ENCODE measurements at places on chromosomes 3 and 15.
A peak's percentile ranks its signal among the peaks of the same experiment; 100 is the strongest.

DNA sequence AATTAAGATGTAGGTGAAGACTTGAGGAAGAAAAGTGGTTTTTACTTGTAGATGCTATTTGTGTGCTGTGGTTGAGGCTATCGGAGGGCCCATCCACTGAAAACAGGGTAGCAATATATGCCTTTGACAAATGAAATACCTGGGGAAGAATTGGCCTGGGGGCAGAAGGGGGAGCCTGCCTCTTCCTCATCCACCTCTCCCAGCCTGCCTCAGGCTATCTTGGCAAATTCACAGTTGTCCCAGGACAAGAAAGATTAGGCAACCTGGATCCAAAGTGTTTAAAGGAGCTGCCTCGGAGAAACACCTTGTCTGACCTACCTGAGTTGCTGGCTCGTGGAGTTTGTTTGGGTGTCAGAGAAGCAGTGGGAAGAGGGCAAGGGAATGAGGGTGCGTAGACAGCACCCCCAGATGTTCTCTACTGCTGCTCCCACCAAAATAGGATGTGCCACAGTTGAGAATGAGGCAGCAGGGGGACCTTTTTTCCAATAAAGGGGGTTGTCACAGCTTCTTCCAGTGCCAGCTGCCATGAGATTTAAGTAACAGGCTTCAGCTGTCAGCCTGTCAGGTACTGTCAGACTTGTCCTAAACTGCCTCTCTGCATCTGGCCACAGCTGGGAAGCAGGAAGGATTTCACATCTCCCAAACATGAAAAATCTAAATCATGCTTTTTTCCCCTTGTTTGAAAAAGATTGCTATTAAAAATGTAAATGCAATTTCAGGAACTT, 9.2 kb downstream of the PLEKHO2 start:
- DNase-seq, result no peak

DNA sequence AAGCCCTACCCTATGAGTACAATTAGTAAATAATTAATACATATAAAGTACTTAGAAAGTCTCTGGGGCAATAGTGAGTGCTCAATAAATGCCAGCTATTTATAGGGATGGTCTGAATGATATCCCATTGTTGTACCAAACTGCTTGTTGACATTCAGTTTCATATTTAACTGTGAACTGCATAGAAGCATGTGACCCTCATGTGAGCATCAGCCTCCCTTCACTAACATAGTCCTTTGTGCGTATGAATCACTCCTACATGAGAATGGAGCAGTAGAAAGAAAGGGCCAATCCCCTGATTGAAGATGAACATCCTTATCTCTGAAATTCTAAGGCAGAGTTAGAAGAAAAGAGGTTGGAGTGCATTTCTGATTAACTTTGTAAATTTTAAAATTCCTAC, 68.7 kb upstream of the ATP10A start:
- no peak for DNase-seq

- DNase-seq, result no peak
Observed at GRCh38 chr3:162072656-162073164, 576.1 kb downstream of the OTOL1 start.

DNA sequence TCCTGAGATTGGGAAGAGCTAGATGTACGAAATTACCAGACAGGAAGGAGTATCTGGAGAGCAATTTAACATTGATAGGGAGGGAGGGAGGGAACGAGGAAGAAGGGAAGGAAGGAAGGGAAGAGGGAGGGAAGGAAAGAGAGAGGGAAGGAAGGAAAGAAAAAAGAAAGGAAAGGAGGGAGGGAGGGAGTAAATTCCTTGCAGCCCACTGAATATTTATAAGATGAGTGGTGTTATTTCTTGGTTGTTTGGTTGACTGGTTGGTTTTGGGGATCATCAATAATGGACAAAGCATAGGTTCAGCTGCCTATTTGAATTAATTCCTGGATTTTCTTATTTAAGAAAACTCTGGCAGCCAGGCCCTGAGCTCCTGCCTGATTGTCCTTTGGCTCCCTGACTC, 15.5 kb upstream of the TSEN2 start:
- DNase-seq, result no peak

DNA sequence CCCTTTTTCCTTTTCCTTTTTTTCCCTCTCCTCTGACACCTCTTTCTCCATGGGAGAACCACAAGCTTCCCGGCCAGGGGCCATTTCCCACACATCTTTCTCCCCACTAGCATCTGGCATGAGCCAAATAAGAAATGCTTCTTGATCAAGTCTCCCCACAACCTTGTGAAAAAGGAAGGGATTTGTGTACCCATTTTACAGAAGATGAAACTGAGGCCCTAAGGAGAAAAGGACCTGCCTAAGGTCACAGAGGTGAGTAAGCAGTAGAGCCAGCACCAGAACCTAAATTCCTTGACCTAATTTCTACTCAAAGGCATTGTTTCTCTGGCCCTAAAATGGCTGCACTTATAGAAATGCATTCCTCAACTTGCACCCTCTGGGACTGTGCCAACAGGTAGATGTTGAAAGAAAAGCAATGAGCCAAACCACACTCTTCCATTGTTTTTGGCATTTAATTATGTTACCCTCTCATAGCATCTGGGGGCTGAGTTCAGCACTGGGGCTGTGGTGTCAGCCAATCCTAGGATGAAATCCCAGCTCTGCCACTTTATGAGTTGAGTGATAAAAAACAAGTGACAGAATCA, 81.7 kb upstream of the TLE3 start:
- DNase-seq, result no peak

DNA sequence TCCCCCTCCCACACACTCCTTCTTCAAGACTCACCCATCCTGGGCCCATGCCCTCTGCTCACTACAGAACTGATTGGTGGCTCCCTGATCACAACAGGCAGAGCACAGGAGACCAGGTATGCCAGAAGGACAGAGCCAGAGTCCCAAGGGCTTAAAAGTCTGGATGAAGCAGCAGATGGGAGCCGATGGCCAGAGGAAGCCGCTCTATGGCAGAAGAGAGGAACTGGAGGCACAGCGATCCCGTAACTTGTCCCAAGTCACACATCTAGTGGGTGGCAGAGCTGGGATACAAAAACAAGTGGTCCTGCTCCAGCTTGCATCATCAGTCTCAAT, 20.7 kb downstream of the ITGA11 start:
- DNase-seq, result peak; percentile 19

GRCh38 chr15:63089260-63090043, 32.2 kb upstream of the LACTB start:
- peak; percentile 65 for DNase-seq

- DNase-seq, result no peak
Observed at GRCh38 chr3:8931342-8931741, 31.9 kb downstream of the RAD18 start.

- DNase-seq, result no peak
Observed at GRCh38 chr3:96354742-96355141, 459.7 kb upstream of the EPHA6 start.

DNA sequence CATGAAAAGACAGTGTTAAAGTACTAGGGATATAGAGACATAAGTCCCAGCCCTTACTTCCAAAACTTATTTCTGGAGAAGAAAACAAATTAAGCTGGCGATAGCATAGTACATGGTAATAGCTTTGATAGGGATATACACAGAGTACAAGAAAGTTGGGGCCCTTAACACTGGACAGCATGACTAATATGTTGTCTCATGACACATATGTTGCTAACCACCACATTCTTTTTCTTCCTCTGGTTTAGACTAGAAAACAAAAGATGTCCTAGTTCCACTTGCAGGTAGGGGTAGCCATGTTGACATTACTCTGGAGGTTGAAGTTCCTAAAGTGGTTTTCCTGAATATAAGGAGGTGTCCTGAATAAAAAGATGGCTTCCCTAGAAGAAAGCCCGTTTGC, 75.3 kb downstream of the RFX7 start:
- DNase-seq, result no peak

- no peak for DNase-seq
Observed at GRCh38 chr15:90872486-90873184, 4.2 kb downstream of the FURIN start.

- DNase-seq, result no peak
Observed at GRCh38 chr15:35208353-35208752, 123.3 kb upstream of the NANOGP8 start.

GRCh38 chr15:32856753-32857152, 138.9 kb downstream of the GREM1 start:
- no peak for DNase-seq

- no peak for DNase-seq
Observed at GRCh38 chr15:47796339-47796738, 79.0 kb downstream of the SEMA6D start.

DNA sequence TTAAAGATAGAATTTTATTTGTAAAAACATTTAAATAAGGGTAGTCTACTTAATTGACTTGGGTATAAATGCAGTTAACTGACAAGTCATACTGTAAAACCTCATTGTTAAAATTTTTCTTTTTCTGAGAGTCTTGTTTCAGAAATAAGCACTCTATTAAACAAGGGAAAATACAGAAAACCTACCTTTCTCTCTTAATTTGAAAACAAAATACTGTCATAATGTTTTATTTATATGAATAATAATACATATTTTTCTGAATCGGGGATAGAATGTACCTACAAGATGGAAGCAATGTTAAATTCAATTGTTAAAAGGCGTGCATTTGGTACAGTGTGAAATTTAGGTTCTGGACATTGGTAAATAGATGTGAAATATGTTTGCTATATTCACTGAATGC, 17.8 kb downstream of the ZIC1 start:
- no peak for DNase-seq

GRCh38 chr3:135140591-135140990, 345.5 kb downstream of the EPHB1 start:
- no peak for DNase-seq

GRCh38 chr15:89845305-89845893, 30.7 kb upstream of the ANPEP start:
- no peak for DNase-seq

DNA sequence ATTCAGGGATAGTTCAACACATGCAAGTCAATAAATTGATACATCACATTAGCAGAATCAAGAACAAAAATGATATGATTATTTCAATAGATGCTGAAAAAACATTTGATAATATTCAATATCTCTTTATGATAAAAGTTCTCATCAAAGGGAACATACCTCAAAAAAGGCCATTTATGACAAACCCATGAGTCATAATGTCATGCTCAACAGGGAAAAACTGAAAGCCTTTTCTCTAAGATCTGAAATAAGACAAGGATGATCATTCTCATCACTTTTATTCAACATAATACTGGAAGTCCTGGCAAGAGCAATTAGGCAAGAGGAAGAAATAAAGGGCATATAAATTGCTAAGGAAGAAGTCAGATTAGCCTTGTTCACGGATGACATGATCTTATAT, 54.1 kb upstream of the TMEM158 start:
- DNase-seq, result no peak

DNA sequence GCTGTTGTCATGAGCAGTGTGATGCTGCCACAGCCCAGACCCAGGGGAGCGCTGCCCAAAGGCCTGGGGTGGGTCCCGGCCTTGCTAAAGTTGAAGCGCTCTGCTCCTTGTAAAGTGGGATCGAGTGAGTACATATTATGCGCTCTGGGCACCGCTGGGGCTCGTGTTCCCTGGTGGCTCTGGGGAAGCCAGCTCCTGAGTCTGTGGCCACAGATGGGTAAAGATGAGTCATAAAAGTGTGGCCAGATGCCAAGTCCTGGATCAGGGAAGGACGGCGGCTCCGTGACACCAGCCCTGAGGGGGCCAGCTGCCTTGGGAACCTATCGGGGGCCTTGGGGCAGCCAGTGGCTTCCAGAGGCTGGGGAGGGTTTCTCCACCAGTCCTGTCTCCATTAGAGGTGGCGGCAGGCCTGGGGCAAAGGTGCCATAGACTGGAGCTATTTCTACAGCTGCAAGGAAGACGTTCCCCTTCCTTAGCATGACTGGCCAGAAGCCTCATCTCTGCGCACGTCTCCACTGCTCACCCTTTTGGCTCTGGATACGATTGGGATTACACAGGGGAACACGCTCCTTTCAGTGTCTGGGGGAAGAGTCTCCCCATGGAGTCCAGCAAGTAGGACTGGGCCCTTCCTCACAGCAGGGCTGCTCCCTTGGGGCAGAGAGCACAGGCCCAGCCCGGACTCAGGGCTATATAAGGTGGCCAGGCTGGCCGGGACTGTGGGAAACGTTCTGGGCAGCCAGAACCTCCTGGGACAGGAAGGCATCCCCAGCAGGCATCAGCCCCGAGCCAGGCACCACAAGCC, 1.2 kb upstream of the ITIH4 start:
- no peak for DNase-seq

DNA sequence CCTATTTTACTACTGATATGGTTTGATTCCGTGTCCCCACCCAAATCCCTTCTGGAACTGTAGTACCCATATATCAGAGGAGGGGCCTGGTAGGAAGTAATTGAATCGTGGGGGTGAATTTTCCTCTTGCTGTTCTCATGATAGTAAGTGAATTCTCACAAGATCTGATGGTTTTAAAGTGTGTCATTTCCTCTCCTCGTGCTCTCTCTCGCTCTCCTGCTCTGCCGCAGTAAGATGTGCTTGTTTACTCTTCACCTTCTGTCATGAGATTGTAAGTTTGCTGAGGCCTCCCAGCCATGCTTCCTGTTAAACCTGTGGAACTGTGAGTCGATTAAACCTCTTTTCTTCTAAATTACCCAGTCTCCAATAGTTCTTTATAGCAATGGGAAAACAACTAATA, 81.2 kb upstream of the ZBTB20 start:
- DNase-seq, result no peak

- no peak for DNase-seq
Observed at GRCh38 chr15:29569533-29570092, 252.7 kb downstream of the TJP1 start.

Data from right forelimb (tissue), 1 donor.